ENCODE measurements at places on chromosomes 1 and 21.
A peak's percentile ranks its signal among the peaks of the same experiment; 100 is the strongest.

- no peak for DNase-seq
Measured at GRCh38 chr1:92831368-92831761, 475 bp upstream of the RPL5 start.

DNA sequence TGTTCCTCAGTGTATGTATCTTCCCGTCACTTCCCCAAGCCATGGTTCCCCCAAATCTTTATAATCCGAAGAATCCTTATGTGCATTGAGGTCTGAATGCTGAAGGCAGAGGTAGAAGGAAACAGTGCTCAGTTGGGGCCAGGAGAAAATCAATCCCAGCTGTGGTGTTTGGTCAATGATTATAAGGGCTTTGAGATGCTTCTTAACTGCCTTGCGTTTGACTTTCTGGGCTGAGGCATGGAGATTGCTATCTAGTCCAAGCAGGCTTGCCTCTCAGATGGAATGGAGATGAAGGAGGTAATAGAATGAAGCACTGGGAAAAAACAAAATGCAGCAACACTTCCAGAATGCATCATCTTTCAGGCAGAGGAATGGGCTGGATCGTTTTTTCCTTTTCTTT lies 3.6 kb upstream of the MAP1LC3C start:
- DNase-seq = no peak

DNA sequence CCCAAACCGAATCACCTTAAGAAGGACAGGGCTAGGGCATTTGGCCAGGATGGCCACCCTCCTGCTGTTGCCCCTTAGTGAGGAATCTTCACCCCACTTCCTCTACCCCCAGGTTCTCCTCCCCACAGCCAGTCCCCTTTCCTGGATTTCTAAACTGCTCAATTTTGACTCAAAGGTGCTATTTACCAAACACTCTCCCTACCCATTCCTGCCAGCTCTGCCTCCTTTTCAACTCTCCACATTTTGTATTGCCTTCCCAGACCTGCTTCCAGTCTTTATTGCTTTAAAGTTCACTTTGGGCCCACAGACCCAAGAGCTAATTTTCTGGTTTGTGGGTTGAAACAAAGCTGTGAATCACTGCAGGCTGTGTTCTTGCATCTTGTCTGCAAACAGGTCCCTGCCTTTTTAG lies 3.6 kb downstream of the BTG2 start:
- DNase-seq = no peak

DNA sequence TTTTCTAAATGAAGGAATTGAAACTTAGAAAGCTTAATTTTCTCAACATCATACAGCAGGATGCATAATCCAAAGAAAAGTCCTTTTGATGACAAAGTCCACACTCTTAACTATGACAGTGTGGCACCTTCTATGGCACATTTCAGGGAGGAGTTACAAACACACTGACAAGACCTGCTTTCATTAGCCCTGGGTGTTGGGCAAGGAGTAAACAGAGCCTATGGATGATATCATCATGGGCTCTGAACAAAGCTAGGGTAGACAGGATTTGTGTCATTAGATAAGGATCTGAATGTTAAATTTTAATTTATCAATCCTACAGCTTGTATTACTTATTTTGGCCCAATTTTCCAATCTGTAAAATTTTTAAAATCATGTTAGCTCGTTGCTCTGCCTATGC lies 62.6 kb upstream of the DENND1B start:
- no peak for DNase-seq

- no peak for DNase-seq
Measured at GRCh38 chr1:10768552-10768951, 27.9 kb downstream of the CASZ1 start.

DNA sequence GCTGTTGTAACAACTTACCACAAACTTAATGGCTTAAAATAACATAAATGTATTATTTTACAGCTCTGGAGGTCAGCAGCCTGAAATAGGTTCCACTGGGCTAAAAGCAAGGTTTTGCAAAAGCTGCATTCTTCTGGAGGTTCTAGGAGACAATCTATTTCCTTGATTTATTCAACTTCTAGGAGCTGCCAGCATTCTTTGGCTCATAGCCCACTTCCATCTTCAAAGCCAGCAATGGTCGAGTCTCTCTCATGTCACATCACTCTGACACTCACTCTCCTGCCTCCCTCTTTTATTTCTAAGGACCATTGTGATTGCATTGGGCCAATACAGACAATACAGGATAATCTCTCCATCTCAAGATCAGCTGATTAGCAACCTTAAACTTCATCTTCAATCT lies 15.1 kb upstream of the FOXJ3 start:
- DNase-seq = no peak

- DNase-seq = no peak
Measured at GRCh38 chr1:156706657-156707416, 1.5 kb upstream of the CRABP2 start.

DNA sequence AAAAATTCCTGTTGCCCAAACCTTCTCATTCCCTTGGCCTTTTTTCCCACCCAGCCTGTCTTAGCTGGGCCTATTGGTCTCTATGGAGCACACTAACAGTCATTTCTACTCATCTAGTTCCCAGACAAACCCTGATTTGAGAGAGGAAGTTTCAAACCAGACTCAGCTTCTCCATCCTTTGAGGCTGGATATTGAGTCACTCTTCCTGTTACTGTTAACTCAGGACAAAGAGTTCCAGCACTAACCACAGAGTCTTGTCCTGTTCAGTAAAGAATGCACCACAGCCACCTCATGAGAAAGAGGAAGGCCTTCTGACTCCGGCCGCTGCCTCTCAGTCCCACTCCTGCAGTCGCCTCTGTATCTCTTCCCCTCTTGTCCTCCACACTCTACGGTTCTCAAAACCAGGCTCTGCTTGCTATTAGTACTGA lies 137.8 kb downstream of the PTPRC start:
- DNase-seq = no peak

DNA sequence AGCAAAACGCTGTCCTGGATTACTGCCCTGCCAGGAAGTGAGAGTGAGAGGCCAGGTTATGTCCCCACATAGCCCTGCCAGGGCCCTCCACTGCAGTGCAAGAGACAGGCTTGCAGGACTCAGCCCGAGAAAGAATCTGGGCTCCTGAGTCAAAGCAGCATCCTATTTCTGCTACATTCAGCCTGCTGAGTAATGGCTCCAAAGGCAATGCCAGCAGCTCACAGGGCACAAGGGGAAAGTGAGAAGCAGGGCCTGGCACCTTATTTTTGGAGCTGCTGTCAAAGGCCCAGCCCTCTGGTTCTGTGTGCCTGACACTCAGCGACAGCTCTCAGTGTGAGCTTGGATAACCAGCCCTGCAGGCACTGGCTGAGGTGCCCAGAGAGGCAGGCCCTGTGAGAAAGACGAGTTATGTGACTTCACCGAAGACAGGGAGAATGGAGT lies 83.9 kb downstream of the DTL start:
- DNase-seq = no peak

DNA sequence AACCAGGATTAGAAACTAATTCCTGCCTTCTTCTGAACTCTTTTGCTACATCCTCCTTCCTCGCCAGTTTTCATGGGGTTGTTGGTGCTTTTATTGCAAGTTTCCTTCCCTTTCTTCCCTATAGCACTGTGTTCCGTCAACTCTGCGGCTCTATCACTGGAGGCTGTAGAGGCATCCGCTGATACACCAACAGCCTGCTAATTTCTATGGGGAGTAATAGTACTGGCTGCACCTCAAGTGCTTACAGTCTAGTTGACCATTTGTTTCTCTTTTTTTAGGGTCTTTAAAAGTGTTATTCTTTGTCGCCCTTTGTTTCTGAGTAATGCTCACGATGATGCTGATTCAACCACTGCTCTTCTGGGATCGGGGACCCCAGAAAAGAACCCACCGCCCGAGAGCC lies 746 bp downstream of the MIS18A start:
- no peak for DNase-seq

GRCh38 chr1:17544776-17545350 lies 5.4 kb downstream of the ARHGEF10L start:
- DNase-seq = no peak

- no peak for DNase-seq
Measured at GRCh38 chr1:116814926-116815723, 60.9 kb downstream of the CD2 start.

DNA sequence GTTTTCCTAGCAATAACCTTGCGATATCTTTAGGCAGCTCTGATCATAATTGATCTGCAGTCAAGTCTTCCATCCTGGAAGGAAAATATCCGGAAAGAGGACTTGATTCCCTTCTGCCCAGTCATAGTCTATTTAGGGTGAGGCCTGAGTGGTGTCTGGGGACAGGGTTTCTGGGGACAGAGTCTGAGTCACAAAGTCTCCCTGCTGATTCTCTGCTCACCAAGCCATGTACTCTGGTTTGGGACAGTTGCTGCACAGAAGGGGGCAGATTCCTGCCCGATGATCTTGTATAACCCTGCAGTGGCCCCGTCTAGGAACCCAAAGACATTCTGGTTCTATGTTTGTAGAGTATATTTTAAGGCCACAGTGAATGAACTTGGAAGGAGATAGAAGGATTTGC lies 178.8 kb downstream of the KCNJ6 start:
- no peak for DNase-seq

- DNase-seq = peak; percentile 41
Measured at GRCh38 chr1:151311589-151312331, 15.5 kb downstream of the PI4KB start.

DNA sequence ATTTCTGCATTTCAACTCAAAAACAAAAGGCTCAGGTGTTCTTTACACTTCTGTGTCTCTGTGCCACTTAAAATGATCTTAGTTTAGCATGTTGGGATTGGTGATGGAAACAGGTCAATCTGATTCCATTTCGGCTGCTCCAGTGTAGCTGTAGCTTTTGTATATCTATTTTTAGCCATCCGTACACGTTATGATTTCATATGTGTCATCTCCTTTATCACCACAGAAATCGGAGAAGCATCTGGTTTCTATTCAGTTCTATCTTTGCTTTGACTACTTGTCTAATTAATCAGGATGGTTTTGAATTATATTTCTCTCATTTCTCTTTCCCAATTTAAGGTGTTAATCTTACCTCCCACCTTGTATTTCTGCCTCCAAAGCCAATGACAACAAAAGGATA lies 41.1 kb downstream of the RGS21 start:
- DNase-seq = no peak

- no peak for DNase-seq
Measured at GRCh38 chr1:64956733-64957441, 9.5 kb downstream of the JAK1 start.

GRCh38 chr1:33363470-33363861 lies 42.6 kb upstream of the A3GALT2 start:
- DNase-seq = no peak

DNA sequence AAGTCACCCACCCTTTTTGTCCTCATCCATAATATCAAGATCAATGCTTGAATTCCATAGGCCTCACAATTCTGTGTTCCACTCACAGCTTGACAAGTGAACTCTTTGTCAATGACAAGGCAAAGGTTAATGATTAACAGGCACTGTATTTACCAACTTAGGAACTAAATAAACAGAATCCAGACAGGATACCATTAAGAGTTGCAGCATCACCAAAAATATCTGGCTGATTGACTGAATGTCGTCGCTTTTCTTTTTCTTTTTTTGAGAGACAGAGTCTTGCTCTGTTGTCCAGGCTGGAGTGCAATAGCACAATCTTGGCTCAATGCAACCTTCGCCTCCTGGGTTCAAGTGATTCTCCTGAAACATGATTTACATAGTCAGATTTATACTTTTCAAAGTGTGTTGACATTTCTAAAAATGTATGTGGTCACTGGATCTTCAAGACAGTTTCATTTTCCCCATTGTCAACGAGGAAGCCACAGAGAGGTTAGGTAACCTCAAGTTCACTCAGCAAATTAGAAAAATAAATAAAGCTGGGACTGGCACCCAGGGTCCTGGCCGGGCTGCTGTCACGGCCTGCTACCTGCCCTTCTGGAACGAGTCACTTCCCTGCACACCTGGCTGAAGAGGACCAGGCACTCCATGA lies 81.0 kb downstream of the PDE9A start:
- DNase-seq = no peak

DNA sequence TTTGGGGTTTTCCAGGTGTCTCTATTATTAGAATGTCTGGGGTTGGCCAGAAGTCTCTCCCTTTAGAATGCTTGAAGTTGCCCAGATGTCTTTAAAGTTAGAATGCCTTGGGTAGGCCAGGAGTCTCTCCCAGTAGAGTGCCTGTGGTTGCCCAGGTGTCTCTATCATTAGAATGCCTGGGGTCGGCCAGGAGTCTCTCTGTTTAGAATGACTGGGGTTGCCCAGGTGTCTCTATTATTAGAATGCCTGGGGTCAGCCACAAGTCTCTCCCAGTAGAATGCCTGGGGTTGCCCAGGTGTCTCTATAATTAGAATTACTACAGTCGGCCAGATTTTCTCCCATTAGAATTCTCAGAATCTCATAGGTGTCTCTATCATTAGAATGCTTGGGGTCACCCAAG lies 55.2 kb downstream of the RNF187 start:
- no peak for DNase-seq

DNA sequence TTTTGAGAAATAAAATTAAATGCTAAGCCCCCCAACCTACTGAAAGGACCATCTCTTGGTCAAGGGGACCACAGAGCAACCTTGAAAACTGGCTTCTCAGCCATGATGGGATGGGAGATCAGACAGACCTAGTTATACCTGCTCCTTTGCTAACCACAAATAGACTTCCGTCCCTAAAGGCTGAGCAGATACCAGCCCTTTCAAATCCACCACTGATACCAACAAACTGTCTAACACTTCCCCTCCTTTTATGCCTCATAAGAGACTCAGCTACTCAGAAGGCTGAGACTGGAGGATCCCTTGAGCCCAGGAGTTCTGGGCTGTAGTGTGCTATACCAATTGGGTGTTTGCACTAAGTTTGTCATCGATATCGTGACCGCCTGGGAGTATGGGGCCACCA lies 407.3 kb downstream of the SIPA1L2 start:
- no peak for DNase-seq

- no peak for DNase-seq
Measured at GRCh38 chr21:14836950-14837349, 227.8 kb downstream of the NRIP1 start.

DNA sequence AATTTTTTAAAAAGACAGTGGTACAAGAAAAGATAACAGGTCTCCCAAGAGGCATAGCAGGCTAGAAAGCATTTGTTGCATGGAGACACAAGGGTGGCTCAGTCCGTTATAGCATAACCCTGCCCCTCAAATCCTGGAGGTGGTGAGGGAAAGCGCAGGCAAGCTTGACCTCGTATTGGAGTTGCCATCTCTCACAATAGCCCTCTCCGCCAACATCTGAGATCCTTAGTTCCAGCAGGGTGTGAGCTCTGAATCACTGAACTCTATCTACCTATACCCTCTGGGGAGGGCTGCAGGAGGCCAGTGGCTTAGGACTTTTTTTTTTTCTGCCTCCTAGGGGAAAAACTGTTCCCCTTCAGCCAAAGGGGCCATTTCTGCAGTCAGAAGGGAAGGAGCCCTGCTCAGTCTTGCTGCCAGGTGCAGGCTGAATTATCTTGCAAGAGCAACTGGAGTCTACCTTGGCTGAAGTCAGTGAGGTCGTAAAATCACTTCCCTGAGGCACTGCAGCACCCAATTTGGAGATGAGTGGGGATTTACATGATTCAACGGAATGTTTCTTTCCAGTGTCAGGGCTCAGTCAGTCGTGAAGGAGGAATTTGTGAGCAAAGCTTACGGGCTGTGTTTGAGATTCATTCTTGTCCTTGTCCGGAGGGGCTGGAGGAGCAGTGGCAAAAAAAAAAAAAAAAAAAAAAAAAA lies 17.2 kb upstream of the C8A start:
- DNase-seq = no peak

- DNase-seq = no peak
Measured at GRCh38 chr1:201022493-201022819, 1.1 kb downstream of the KIF21B start.

- no peak for DNase-seq
Measured at GRCh38 chr1:117803318-117803717, 126.1 kb downstream of the GDAP2 start.
